ENCODE measurements at places on chromosomes 5 and 9. TPM values are rescaled to one million over a fixed set of nuclear protein-coding genes. Genes with fewer than 3 reads are reported as not detected.

GFI1B gene
- total RNA-seq, result not detected

SEMA5A gene
- total RNA-seq, result not detected

SKIC3 gene
- total RNA-seq, result 21.0 TPM

AFF4 gene
- total RNA-seq, result 21.0 TPM

HDAC3 gene
- total RNA-seq, result 51.8 TPM

MTMR12 gene
- total RNA-seq, result 15.0 TPM

CARD19 gene
- 68.6 TPM for total RNA-seq

IGIP gene
- 0.91 TPM for total RNA-seq

SERF1A gene
- total RNA-seq, result 1.0 TPM

SAXO1 gene
- not detected for total RNA-seq

NR2F1-AS1 gene
- 4.1 TPM for total RNA-seq

NIPAL4 gene
- total RNA-seq, result 11.7 TPM

ADGRD2 gene
- not detected for total RNA-seq

C9 gene
- not detected for total RNA-seq

Measured in A549 treated with CORT108297 at 1 μM for 4 hours (cell line).